ENCODE measurements at places on chromosomes 4 and X. TPM values are rescaled to one million over a fixed set of nuclear protein-coding genes. Genes with fewer than 3 reads are reported as not detected.

DNA sequence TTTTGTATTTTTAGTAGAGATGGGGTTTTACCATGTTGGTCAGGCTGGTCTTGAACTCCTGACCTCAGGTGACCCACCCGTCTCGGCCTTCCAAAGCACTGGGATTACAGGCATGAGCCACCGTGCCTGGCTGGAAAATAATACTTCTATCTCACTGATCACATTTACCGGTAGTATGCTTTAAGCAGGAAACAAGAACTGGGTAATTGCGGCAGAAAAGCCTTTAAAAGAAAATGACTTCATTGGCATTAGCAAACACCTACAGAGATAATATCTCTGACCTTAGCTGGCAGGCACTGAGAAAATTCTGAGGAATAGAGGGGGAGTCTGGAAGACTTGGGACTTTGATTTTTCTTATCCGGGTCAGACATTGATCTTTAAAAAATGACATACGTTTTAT is 78.5 kb downstream of the SHROOM3 start:
- H3K4me3 ChIP-seq: no peak overlapping the region
- no peaks in the 10 kb centered on the region for H3K4me1 ChIP-seq
- no peaks in the 10 kb centered on the region for H3K27me3 ChIP-seq
- no peak overlapping the region for H3K27ac ChIP-seq

GRCh38 chr4:42237010-42237409 is 84.6 kb upstream of the BEND4 start:
- no peaks in the 10 kb centered on the region for H3K36me3 ChIP-seq
- no peaks in the 10 kb centered on the region for H3K4me1 ChIP-seq
- no peak overlapping the region for H3K4me3 ChIP-seq
- no peak overlapping the region for H3K27ac ChIP-seq

Gene GPR119
- not detected for total RNA-seq

- no peaks in the 10 kb centered on the region for H3K4me1 ChIP-seq
- no peak overlapping the region for H3K27ac ChIP-seq
- DNase-seq: no peak
- no peaks in the 10 kb centered on the region for H3K27me3 ChIP-seq
- H3K4me3 ChIP-seq: no peak overlapping the region
These were observed 14.3 kb upstream of the RAB28 start for GRCh38 chr4:13498469-13498868.

Gene OTUD6A
- total RNA-seq: not detected

- no peaks in the 10 kb centered on the region for H3K4me1 ChIP-seq
- H3K4me3 ChIP-seq: no peak overlapping the region
- no peak for DNase-seq
These were observed 857.4 kb upstream of the HTR2C start for GRCh38 chrX:113726466-113726865.

GRCh38 chrX:136210806-136211205 is 40.4 kb downstream of the MAP7D3 start:
- H3K27me3 ChIP-seq: no peaks in the 10 kb centered on the region
- H3K4me1 ChIP-seq: peaks cover 7% of the 10 kb centered on the region
- DNase-seq: no peak
- no peak overlapping the region for H3K27ac ChIP-seq
- H3K36me3 ChIP-seq: no peaks in the 10 kb centered on the region

Gene FREM3
- total RNA-seq: 0.09 TPM

Gene NXT2
- 10.7 TPM for total RNA-seq
